Activated T-helper 2 cell treated with anti-CD3 and anti-CD28 coated beads, Interferon-gamma antibody, Interleukin-2, Interleukin-4, amounts not matched to agents 10 μg/mL and 5 μg/mL and 100 μg/mL, durations not matched to agents 14 hours and 24 hours and 36 hours (primary cell): ENCODE measurements at places on chromosomes 12 and 14. TPM values are rescaled to one million over a fixed set of nuclear protein-coding genes. Genes with fewer than 3 reads are reported as not detected.

DNA sequence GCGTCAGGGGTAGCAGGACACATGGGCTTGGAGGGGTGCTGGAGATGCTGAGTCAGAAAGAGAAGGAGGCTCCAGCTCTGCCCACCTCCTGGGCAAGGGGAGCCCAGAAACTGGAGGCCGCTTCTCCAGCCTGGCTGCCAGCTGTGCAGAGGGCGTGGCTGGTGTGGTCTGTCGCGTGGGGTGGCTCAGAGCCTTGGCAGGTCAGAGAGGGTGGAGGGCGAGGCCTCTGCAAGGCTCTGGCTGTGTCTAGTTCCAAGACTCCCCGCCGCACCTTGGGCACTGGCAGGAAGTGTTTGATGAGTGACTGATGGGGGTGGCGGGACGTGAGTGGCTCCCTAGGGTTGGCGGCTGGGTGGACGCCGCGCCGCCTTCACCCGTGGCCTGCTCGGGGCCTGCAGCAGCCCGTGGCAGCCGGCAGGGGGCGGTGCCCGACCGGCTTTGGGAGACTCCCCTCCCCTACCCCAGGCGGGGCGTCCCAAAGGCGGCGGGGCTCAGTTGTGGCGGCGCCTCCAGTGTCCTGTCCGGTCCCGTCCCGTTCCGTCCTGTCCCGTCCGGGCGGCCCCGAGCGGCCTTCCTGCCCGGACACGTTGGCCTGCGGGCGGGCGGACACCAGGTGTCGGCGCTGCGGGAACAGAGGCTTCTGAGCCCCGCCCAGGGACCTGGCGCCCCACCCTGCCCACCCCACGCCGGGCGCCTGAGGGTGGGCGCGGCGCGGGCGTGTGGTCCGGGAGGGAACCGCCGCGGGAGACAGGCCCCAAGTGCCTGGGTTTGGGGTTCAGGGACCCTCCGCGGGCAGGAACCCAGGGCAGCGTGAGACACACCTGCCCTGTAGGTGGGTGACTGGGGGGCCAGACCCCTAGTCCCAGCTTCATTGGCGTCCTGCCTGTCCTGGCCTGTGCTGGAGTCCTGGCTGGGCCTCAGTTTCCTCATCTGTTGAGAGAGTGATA is 39.7 kb downstream of the KRT80 start:
- no peak overlapping the region for H3K27ac ChIP-seq
- no peaks in the 10 kb centered on the region for H3K36me3 ChIP-seq
- H3K4me3 ChIP-seq: no peak overlapping the region
- H3K4me1 ChIP-seq: peaks cover 7% of the 10 kb centered on the region

Gene SLC5A8
- not detected in 2 replicates for total RNA-seq

- no peak overlapping the region for H3K27ac ChIP-seq
- H3K4me1 ChIP-seq: peaks cover 14% of the 10 kb centered on the region
- H3K4me3 ChIP-seq: no peak overlapping the region
- H3K36me3 ChIP-seq: no peaks in the 10 kb centered on the region
- no peak for DNase-seq
- no peaks in the 10 kb centered on the region for H3K27me3 ChIP-seq
Measured at GRCh38 chr14:31411218-31411727, 9.1 kb downstream of the HEATR5A start.

Gene CALCOCO1
- total RNA-seq: 19.8 and 22.4 TPM in 2 replicates

- DNase-seq: no peak
- H3K36me3 ChIP-seq: peaks cover 15% of the 10 kb centered on the region
- H3K27me3 ChIP-seq: no peaks in the 10 kb centered on the region
- peaks cover 34% of the 10 kb centered on the region for H3K4me1 ChIP-seq
- H3K4me3 ChIP-seq: no peak overlapping the region
Measured at GRCh38 chr12:68121143-68121542, 38.4 kb downstream of the IFNG start.

DNA sequence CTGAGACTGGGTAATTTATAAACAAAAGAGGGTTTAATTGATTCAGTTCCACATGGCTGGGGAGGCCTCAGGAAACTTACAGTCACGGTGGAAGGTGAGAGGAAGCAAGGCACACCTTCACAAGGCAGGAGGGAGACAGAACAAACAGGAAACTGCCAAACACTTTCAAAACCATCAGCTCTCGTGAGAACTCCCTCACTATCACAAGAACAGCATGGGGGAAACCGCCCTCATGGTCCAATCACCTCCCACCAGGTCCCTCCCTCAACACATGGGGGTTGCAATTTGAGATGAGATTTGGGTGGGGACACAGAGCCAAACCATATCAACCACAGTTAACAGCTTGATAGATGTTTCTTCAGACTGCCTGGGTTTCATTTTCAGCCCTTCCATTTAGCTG is 6.2 kb upstream of the GNPNAT1 start:
- H3K27me3 ChIP-seq: no peaks in the 10 kb centered on the region
- peaks cover 3% of the 10 kb centered on the region for H3K4me1 ChIP-seq
- no peak overlapping the region for H3K4me3 ChIP-seq
- peaks cover 3% of the 10 kb centered on the region for H3K36me3 ChIP-seq
- no peak for DNase-seq

DNA sequence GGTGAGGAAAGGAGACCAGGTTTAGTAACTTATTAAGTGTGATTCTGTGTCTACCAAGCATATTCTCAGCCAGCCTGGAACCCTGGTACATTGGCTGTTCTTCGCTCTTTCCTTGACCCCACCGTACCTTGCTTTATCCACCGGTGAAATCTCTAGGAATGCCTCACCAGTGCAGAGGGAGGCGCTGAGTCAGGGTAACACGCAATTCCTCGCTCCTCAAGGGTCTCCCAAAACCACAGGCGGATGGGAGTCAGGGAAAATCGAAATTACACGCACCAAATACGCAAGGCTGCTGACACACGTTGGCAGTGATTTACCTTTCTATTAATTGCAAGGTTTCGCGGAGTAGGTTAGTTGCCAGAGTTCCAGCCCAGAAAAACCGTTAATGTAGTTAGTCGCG is 845 bp downstream of the L3HYPDH start:
- H3K4me1 ChIP-seq: peaks cover 43% of the 10 kb centered on the region
- peaks cover 23% of the 10 kb centered on the region for H3K36me3 ChIP-seq
- peak overlapping the region; percentile 91 for H3K4me3 ChIP-seq
- no peak for DNase-seq

Gene WASHC4
- total RNA-seq: 38.4 and 41.3 TPM in 2 replicates

GRCh38 chr12:42588524-42589464 is 752 bp downstream of the PRICKLE1 start:
- peak overlapping the region; percentile 31 for H3K4me3 ChIP-seq
- no peaks in the 10 kb centered on the region for H3K36me3 ChIP-seq
- peaks cover 53% of the 10 kb centered on the region for H3K27me3 ChIP-seq
- H3K4me1 ChIP-seq: peaks cover 9% of the 10 kb centered on the region

Gene CMA1
- total RNA-seq: 0.25 TPM in 1 of 2 replicates, not detected in the other

DNA sequence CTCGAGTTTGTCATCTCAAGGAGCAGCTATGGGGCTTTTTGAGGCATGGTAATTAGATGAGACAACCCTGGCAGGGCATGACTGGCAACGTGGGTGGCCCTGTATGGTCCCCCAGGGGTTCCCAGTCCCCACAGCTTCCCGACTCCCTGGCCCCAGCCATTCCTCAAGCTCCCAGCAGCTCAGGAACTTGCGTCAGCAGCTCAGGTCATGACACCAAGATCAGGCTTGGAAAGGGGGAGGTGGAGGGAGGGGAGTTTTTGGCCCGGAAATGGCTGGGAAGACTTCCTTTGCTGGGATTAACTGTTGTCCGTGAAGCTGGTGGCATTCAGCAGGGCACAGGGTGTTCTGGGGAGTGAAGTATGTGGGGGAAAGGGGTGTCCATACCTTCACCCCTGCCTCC is 10.4 kb upstream of the NRIP2 start:
- H3K4me3 ChIP-seq: no peak overlapping the region
- no peak for DNase-seq
- no peaks in the 10 kb centered on the region for H3K4me1 ChIP-seq
- peaks cover 3% of the 10 kb centered on the region for H3K36me3 ChIP-seq

GRCh38 chr14:94217116-94217515 is 43.0 kb downstream of the PPP4R4 start:
- no peak overlapping the region for H3K27ac ChIP-seq
- H3K36me3 ChIP-seq: no peaks in the 10 kb centered on the region
- no peak overlapping the region for H3K4me3 ChIP-seq
- H3K4me1 ChIP-seq: no peaks in the 10 kb centered on the region
